ENCODE measurements at places on chromosomes 2 and 18.

DNA sequence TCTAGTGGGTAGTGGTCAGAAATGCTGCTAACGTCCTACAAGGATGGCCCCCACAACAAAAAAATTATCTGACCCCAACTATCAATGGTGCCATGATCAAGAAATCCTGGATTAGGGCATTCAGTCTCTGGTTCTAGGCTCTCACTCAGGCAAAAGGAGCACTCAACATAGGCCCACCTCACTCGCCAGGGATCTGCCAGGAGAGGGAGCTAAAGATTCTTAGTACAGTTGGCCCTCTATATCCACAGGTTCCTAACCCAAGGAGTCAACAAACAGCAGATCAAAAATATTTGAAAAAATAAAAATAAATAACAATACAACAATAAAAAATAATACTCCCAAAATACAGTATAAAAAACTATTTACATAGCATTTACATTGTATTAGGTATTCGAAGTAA, 10.0 kb downstream of the SLC4A5 start:
- DNase-seq = peak; percentile 5

DNA sequence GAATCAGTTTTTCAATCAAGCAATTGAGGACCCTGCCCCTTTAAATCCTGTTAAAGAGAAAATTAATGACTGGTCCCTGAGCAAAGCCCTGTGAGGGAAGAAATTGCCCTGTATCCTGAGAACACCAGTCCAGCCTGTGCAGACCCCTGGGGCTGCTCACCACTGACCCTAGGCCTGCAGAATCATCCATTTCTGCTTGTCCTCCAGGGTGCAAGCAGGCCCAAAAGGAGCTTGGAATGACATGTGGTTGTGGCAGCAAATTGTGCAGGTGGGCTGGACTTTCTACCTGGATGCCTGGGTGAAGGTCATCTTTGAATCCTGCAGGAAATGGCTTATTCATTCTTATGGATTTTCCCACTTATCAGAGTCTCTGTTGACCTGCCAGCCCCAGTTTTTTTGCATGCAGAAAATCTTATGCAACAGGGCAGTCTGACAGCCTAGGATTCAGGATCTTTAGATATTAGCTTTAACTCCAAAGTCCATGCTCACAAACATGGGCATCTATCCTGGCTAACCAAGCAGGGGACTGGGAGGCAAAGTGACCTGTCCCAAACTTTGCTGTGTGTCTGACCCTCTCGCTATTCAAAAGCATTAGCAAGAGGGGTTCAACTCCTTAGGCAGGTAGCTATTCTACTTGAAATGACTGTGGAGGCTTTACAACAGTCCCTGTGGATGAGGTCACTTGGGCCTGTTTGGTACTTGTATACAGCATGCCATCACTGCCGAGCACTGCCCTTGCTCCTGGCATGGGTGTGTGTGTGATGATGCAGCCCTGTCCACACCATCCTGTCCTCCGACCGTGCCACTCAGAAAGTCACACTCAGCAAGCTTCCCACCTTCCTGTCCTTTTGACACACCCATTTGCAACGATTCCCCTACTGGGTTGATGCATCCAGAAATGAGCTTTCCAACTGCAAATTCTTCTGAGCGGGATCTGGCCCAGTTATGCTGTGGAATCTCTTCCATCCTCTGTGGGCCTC, 85.3 kb downstream of the CAPN13 start:
- no peak for DNase-seq

DNA sequence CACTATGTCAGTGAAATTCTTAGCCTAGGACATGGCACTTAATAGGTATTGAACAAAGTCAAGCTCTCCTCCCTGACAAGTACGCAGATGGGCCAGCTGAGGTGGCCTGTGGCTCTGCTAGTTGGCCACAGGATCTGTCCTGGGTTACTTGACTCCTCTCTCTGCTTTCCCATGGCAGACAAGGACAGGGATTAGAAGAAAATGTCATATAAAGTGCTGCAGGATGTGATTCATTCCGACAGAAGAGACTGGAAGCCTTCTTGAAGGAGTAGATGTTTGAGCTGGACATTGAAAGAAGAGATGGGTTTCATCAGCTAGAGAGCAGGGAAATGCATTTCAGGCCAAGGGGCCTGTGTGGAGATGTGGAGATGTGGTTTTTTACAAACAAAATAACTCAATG, 46.7 kb downstream of the SMAD7 start:
- no peak for DNase-seq

DNA sequence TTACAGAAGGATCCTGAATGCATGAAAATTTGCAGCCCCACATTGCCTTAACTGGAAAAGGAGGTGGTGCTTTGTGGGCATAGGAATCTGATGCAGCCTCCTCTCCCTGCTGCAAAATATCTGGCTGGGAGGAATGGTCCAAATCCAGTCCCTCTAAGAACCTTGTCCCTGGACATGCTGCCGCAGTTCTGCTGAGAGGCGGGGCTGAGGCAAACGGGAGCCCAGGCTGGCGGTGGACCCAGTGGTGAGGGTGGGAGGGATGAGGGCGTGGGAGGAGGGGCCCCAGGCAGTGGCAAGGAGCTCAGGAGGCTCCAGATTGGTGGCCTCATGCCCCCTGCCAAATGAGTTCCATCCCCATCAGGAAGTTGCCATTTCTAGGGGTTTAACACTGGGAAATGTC, 36.2 kb downstream of the ZAP70 start:
- no peak for DNase-seq

DNA sequence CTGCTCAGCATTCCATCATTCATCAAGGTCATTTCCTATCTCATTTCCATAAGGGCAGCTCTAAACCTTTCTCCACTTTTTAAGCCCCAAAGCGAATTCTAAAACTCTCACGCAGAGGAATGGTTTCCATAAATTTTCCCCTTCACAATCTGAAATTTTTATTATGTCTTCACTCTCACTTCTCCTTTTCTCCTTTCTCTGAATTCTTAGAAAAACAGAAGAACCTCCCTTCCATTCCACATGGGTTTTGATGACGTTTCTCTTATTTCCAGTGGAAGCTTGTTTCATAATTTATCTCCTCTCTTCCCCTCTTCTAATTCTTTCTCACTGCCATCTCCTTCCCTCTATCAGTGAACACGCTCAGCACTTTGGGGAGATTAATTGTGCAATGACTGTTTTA, 97.3 kb downstream of the SPATS2L start:
- DNase-seq = no peak

GRCh38 chr18:6520901-6521300, 106.2 kb upstream of the L3MBTL4 start:
- no peak for DNase-seq

DNA sequence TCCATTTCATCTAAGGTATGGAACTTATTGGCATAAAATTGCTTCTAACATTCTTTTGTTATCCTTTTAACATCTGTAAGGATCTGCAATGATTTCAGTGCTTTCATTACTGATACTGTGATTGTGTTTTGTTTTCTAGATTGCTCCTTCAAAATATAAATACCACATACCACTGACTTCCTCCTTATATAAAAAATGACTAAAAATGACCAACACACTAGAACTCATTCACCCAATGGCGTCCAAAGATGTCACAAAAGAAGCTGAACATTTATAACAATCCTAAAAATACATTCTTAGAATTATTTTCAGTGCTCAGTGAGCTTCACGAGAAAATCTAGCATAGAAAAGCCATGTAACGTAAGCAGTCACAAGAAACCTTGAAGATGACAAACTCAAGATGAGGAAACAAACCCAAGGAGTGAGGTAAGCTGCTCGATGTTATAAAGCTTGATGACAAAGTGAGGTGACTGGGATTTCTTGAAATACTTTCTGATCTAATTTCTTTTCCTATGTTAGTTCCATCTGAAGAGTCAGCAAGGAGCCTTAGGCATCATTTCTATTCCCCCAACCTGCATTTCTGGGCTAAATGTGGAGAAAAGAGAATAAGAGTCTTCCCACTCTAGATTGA, 42.6 kb downstream of the PNO1 start:
- no peak for DNase-seq

- DNase-seq = no peak
Observed at GRCh38 chr2:15704086-15704787, 112.6 kb downstream of the DDX1 start.

GRCh38 chr18:5884375-5884774, 10.9 kb downstream of the TMEM200C start:
- DNase-seq = no peak

All from HFF-Myc (cell line).